ENCODE measurements at places on chromosomes 7 and 10.

DNA sequence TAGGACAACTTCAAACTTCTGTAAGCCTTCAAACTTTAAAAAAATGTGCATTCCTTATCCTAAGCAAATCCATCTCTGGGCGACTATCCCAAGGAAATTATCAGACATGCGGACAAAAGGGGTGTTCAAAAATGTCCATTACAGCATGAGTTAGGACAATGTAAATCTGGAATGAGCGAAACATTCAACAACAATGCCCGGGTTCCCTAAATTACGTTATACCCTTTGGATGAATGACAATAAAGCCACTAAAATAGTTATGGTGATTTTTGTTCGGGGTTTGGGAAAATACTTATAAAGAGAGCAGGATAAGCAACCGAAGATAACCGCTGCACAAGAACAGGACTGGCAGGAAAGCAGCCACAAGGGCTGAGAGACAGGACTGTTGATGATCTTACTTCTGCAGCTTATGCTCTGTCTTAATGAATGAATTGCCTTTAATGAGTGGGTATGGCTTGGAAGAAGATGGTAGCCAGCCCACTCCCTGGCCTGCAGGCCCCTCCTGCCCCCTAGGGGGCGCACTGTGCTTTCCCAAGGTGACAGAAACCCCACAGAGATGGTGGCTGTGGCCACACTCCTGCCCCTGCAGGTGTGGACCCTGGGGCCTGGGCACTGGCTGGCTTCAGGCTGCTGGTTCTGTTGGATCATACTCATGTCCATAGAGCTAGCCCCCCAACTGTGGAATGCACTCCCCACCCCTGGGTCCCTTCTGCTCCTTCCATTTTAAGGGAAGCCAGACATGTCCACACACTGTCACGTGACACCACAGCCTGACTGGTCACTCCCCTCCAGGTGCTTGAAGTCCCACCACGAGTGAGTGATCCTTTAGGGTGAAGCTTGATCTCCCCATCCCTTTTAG, 45.0 kb downstream of the ZCCHC24 start:
- peak; percentile 71 for DNase-seq

GRCh38 chr7:72219500-72219899, 192.6 kb downstream of the CALN1 start:
- no peak for DNase-seq

- DNase-seq: no peak
These were observed 84.9 kb downstream of the GPAM start for GRCh38 chr10:112098682-112099081.

GRCh38 chr7:40621592-40621998, 486.8 kb downstream of the SUGCT start:
- no peak for DNase-seq

- DNase-seq: no peak
These were observed 797.2 kb downstream of the TNS3 start for GRCh38 chr7:46784732-46785131.

- DNase-seq: peak; percentile 84
These were observed 165.0 kb downstream of the SLIT1 start for GRCh38 chr10:97020452-97021400.

DNA sequence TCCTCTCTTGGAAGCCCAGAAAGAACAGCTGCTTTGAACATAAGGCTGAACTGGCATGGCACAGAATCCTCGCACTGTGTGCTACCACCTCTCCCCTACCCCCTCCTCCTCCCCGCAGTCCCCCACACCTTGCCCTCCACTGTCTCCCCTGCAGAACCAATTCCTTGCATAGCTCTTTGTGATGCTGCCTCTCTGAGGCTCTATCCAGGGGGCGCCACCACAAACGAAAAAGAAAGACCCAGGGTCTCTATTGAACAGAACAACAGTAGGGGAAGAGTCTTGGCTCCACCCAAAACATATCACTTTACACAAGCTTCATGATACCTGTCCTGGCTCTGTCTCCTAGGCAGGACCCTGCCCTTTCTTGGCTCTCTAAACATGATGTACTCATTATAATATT, 26.2 kb upstream of the EBLN1 start:
- peak; percentile 4 for DNase-seq

DNA sequence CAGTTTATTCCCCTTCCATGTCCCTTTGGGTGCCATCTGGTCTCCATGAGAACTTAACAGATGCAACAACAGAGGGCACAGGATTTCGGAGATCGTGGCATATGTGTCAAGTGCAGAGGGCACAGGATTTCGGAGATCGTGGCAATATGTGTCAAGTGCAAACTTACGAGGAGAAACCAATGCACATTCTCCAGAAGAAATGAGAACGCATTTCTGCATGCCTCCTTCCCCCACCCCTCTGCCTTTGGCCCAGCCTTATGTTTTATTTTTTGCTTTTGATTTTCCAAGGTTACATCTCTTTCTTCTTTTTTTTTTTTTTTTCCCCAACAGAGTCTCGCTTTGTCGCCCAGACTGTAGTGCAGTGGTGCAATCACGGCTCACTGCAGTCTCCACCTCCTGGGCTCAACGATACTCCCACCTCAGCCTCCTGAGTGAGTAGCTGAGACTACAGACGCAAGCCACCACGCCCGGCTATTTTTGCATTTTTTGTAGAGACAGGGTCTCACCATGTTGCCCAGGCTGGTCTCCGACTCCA, 586 bp upstream of the ANKRD26 start:
- DNase-seq: no peak

- DNase-seq: no peak
These were observed 94.3 kb upstream of the MYO3A start for GRCh38 chr10:25839683-25840082.

- DNase-seq: no peak
These were observed 49.2 kb downstream of the PTTG1IP2 start for GRCh38 chr7:90518630-90519029.

GRCh38 chr10:96971324-96971723, 139.2 kb downstream of the LCOR start:
- DNase-seq: no peak

DNA sequence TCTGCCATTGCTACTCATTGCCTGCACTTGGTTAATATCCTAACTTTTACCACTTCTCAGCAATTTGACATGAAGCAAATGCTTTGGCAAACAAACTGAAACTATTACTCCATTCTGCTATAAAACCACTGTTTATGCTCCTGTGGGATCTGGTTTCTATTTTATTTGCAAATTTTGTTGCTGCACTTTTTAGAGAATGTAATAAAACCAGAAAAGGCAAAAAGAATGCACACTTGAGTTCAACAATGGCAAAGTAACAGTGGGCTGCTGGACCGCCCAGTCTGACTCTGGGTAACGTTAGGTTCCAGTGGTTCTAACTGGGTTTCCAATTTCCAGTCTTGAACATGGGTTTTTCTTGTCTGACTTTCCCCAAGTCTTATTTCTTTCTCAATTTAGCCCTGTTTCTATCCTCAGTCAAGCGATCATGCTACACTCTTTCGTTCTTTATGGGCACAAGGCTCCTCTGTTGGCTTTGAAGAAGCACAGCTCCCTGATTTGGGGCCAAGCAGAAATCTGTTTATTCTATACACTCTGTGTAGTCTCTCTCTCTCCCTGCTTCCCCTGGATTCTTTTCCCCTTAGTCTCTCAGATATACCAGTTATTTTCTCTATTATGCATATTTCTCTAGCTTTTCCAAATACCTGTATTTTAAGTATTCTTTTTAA, 129.2 kb upstream of the FAM3C start:
- no peak for DNase-seq

DNA sequence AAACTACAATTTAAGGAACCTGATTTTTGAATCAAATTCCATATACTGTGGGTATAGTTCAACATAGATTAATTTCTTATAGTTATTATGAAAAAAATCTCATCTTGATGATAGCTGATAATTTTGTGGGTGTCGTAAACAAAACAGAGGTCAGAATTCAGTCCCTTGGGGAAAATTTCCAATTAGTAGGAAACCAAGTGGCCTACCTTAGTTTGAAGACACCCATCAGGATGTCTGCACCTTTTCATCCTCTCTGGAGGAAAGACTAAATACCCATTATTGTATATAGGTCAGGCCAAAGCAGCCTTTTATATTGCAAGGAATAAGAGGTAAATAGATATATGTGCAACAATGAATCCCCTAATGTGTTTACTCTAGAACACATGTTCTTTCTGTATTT, 6.4 kb downstream of the IKZF1 start:
- DNase-seq: no peak

GRCh38 chr10:74871595-74872382, 45.4 kb downstream of the KAT6B start:
- DNase-seq: no peak

DNA sequence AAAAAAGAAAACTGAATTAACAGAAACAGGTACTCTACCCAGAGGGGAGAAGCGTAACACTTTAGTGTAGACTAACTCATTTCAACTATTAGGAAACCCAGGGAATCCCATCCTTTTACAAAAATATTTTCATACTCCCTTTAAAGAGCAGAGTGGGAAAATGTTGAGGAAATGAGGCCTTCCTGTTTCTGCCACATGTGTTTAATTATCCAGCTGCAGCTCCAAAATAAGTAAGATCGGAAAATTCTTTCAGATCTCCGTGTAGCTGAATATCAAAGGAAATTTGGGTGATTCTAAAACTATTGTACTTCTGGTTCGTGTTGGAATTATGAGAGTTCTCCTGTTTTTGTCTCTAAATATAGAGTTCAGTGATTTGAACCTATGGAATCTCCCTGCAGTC, 58.0 kb upstream of the CAV2 start:
- DNase-seq: no peak

DNA sequence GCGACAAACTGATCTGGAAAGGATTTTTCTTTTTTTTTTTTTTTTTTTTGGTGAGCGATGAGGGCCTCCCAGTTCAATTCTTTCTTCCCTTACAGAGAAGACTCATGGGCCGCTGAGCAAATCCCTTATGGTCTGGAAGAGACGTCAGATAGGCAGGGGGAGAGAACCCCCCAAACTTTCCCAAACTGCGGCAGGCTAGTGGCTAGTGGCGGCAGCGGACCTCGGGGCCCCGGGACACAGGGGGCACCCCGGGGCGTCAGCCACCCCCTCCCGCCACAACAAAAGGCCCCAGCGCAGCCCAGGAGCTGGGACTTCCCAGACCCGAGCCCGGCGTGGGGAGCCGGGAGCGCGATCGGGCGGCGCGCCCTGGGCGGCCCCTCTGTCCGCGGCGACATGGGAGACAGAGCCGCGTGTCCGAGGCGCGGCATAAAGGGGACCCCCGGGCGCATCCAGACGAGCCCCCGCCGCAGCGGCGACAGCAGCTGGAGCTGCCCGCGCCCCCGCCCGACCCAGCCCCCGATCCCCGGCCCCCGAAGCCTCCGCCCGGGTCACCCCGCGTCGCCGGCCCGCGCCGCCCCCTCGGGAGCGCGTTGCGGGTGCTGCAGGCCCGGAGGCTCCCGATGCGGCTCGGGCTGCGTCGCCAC, 755 bp downstream of the FAM171A1 start:
- peak; percentile 29 for DNase-seq

DNA sequence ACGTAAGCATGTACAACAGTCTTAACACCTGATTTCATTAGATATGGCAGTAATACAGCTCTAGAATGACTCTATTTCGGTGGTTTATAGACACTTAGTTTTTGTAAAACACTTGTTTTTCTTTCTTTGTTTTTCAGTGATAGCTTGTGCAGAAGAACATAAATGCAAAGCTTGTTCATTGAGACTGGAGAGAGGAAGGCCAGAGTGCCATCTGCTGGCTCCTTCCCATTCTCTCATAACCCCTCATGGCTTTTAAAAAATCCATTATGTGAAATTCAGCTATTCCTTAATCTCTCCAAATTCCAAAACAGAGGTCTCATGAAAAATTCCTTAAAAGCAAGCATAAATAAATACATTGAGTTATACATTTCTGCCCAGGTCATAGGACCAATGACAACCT, 76.3 kb downstream of the CACNB2 start:
- no peak for DNase-seq

DNA sequence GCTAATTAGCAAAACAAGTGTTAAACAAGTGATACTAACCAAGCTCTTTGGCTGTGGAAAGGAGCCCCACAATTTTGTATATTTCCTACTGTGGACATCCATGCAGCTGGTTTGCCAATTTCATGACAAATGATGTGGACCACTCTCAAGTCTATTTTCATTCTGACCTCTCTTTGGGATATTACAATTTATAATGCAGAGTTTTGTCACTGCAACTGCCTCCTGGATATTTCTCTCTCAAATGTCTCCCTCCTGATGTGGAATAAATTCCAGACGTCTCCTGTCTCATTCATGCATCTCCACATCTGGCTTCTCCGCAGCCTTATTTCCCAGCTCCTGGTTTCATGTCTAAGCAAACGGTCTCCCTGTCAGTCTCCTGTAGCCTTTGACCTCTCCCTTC, 80.6 kb upstream of the RHEB start:
- DNase-seq: no peak

DNA sequence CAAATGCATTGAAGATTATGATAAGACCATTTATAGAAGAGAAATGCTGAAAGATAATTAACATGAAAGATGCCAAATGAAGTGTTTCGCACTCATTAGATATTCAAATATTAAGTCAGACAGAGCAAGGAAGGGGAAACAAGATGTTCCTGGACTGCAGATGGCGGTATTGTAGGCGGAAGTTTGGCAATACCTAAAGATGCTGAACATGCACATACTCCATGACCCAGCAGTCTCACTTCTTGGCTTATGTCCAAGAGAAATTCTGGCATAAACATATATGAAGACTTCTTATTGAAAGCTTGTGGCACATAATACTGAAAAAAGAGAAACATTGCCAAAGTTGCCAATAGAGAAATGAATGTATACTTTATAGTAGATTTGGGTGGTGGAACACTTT, 325.4 kb upstream of the SEMA3C start:
- DNase-seq: peak; percentile 40

- no peak for DNase-seq
These were observed 55.5 kb downstream of the KLF6 start for GRCh38 chr10:3729397-3729976.

GRCh38 chr7:138092486-138093028, 16.3 kb downstream of the AKR1D1 start:
- no peak for DNase-seq

GRCh38 chr7:94188350-94188749, 184.2 kb upstream of the BET1 start:
- no peak for DNase-seq

- DNase-seq: no peak
These were observed 83.0 kb downstream of the BEND7 start for GRCh38 chr10:13445656-13446400.

DNA sequence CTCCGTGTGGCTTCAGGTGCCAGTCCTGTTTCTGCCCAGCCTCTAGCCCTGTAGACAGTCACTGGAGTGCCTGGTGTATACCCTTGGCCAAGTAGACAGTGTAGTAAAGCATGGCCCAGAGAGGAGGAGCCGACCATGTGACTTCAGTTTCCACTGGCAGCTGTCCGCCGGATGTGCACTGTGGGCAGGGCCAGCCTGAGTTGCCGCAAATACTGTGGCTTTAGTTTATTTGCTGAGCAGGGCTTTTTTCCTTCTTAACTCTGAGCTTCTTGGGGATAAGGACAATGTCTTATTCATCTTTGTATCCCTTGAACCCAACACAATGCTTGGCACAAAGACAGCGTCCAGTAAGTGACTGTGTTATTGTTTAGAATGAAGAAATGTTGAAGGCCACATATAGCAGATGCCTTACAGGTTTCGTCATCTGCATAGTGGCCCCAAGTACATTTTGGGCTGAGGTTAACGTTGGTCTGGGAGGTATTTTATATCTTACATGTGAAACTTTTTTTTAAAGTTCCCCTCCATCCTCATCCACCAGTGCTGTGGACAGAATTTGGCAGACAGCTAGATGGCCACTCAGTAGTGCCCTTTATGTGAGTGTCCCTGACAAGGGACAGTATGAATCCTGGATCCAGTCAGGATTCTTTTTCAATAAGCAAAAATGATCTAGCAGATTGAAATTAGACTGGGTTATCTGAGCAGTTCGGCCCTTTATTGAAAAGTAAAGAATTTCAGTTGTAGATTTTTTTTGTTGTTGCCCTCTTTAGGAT, 40.6 kb downstream of the CYP17A1 start:
- DNase-seq: peak; percentile 28
